ENCODE measurements at places on chromosomes 3 and 15.

GRCh38 chr3:17231537-17232261 is 346.9 kb downstream of the PLCL2 start:
- DNase-seq, result no peak

- DNase-seq, result no peak
Measured at GRCh38 chr3:59126446-59126845, 76.6 kb upstream of the CFAP20DC start.

- no peak for DNase-seq
Measured at GRCh38 chr3:58608648-58609047, 31.5 kb upstream of the FAM107A start.

- no peak for DNase-seq
Measured at GRCh38 chr3:71244153-71244825, 339.2 kb downstream of the FOXP1 start.

GRCh38 chr15:92801774-92802464 is 98.2 kb upstream of the CHD2 start:
- DNase-seq, result no peak

GRCh38 chr15:52220251-52220650 is 29.1 kb upstream of the GNB5 start:
- no peak for DNase-seq

DNA sequence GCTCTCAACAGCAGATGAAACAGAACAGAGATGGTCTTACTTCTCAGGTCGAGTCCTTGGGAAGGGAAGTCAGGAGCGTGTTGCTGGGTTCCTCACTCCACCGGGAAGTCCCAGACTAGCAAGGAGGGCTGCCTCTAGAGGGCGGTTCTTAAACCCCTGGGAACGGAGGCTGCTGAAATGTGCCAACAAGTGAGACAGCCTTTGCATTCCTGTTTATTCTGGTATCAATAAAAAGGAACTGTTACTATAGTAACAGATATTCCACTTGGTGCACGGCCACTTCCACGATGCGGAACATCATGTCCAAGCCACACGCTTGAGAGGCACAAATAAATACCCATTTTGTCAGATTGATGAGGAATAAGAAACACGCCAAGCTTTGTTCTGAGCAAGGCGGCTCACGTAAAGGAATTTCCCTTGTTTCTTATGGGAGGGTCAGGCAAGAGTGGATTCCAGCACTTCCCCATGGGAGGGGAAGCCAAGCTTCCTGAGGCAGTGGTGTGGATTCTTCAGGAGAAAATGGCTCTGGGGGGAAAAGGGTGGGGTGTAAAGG is at the start of gene FAM107A:
Gene FAM107A, minus strand, starts transcription at position 123 of the 553 bp plus-strand sequence. CDS start 7,531 bp downstream, outside the sequence.
- no peak for DNase-seq

GRCh38 chr3:30538791-30539190 is 67.6 kb upstream of the TGFBR2 start:
- no peak for DNase-seq

DNA sequence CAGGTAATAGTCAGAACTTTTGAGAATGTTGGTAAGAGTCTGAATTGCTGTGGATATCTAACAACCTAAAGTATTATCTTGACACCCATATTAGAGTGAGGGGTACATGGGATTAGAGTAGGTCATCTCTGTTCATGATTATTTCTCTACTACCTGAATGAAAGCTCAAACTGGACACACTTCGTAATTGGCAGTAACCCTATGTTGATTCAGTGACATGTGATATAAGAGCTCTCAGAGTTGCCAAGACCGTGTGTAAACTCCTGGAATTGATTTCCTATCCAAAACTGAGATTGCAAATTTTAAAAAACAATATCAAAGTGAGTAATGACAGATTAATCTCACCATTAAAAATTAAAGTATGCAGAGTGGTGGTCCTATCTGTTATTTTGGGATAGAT is 214.8 kb upstream of the ARHGEF26 start:
- no peak for DNase-seq

DNA sequence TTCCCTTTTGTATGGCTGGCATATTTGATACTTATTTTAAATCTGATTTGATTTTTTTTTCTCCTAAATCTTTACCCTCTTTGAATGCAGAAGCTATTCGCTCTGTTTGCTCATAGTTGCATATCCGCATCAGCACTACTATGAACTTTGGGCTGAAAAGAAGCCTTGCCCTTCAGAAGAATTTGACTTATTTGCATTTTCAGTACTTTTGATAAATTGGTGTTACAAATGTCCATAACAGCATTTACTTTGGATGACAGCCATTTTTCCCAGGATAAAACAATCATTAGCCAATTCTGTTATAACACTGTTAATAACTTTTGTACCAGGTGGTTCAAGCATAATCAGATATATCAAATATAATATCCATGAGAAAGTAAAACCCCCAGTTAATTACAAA is 129.5 kb downstream of the PLCL2 start:
- no peak for DNase-seq

GRCh38 chr3:117531078-117531767 is 821.6 kb downstream of the TUSC7 start:
- DNase-seq, result no peak

DNA sequence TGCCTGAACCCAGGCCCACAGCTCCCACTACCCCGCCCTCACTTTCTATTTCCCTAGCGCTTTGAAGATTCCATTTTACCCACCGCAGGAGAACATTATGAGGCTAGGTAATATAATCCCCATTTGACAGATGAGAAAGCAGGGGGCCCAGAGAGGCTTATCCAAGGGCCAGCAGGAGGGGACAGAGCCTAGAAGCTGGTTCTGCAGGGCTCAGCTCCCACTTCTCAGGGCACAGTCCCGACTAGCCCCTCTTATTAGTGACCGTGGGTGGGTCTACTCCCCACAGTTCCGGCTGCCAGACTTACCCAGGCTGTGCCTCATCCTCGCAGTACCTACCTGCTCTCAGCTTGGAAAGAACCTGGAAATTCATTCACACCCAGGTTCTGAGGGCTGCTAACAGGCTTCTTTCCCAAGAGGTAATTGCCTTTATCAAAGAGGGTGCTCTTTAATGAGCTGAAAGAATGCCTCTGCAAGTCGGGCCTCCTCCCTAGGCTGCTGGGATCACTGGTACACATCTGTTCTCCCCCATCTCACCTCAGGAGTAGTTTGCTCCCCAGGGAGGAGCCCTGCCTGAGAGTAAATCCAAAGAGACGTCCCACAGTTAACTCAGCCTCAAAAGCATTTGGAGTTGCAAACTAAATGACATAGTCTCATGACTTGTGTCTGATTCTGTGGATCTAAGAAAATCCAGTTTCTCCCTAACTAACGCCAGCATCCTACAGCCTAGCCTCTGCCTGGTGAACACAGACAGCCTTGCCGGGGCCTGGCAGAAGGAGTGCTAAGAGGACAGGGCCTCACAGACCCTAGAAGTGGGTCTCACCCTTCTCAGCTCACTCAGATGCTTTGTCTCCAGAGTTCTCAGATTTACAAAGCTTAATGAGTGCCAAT is 125.0 kb downstream of the CHSY1 start:
- DNase-seq, result no peak

- DNase-seq, result no peak
Measured at GRCh38 chr3:124985349-124985748, 50.8 kb upstream of the MUC13 start.

DNA sequence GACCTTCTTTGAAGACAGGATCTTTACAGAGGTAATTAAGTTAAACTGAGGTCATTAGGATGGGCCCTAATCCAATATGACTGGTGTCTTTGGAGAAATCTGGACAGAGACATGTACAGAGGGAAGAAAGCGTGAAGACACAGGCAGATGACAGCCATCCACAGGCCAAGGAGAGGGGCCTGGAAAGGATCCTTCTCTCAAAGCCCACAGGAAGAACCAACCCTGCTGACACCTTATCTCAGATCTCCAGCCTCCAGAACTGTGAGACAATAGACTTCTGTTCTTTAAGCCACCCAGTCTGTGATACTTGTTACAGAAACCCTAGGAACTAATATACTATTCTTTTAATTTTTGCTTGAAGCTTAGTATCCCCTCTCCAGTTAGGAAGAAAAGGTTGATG is 74.2 kb downstream of the WDR76 start:
- no peak for DNase-seq

GRCh38 chr3:8574040-8574669 is 70.4 kb downstream of the SSUH2 start:
- DNase-seq, result no peak

- no peak for DNase-seq
Measured at GRCh38 chr15:57217778-57218598, 158.3 kb upstream of the CGNL1 start.

DNA sequence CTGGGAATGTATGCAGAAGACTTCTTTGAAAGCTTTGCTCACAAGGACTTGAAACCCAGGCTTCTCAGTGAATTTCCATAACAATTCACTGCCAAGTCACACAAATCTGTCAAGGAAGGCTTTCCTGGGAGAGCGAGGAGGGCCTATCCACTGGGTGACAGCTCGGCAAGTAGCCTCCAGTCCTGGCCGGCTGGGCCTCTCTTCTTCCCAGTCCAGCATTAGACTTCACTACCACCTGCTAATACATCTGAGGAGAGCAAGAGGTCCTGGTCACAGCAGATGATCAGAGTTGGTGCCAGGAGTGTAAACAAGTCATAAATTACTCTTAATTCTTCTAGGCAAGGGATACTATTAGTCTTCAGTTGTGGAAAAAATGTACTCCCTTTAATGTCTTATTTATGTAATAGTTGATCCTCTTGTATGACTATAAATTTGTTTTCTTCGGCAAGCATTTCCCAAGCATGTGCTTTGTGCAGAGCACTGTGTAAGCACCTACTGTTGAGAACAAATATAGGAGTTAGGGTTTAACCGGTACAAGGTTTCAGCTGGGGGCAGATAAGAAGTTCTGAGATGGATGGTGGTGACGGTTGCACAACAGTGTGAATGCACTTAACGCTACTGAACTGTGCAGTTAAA is 162.9 kb downstream of the VGLL4 start:
- no peak for DNase-seq

- no peak for DNase-seq
Measured at GRCh38 chr15:69991551-69991980, 106.2 kb downstream of the TLE3 start.

GRCh38 chr15:70852501-70853317 is 1.2 kb downstream of the LARP6 start:
- DNase-seq, result no peak

DNA sequence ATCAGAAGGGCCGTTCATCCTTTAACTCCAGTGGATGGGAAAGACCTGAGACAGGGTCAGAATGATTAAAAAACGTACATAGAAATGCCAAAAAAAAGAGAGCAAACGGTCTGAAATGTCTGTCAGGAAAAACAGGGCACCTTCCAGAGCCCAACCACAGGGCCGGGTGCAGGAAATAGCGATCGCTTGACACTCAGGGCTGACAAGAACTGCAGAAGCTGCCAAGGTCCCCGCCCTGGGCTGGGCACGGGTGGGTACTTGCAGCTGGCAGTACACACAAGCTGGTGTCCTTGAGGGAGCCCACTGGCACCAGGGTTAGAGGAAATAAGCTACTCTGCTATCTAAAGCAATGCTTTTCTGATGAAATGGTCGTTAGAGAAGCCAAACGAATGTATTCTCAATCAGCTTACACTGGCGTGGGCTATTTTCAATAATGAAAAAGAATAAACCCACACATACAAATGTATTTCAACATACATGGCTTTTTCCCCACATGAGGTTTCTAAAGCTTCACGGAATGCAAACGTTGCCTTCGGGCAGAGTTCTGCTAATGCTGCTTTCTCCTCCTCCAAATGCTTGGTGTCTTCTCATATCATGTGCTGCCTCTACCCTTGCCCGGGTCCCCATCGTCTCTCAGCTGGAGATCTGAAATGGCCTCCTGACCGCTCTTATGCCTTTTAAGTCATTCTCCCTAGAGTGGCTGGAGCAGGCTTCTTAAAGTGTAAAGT is 15.6 kb downstream of the FRMD4B start:
- no peak for DNase-seq

- peak; percentile 54 for DNase-seq
Measured at GRCh38 chr3:186909078-186909853, 21.1 kb upstream of the ST6GAL1 start.

DNA sequence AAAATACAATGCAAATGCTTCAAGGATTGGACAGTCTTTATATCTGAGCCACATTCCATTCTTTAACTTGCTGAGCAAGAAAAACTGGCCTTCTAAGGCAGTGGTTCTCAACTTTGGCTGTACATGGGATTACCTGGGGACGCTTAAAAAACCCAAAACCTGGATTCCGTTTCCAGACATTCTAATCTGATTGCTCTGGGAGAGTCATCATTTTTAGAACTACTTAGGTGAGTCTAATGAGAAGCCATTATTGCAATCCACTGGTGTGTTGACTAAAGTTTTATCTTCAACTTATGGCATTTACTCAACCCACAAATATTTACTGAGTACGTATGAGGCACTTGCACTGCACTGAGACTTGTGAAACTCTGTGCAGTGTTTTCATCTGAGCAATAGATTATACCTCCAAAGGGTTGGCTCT is 195.7 kb upstream of the ATP11B start:
- DNase-seq, result no peak

- no peak for DNase-seq
Measured at GRCh38 chr3:138806376-138807080, 28.2 kb downstream of the PIK3CB start.

- DNase-seq, result no peak
Measured at GRCh38 chr15:32943711-32944110, 225.9 kb downstream of the GREM1 start.

- no peak for DNase-seq
Measured at GRCh38 chr3:40022297-40022827, 213.0 kb downstream of the MYRIP start.

DNA sequence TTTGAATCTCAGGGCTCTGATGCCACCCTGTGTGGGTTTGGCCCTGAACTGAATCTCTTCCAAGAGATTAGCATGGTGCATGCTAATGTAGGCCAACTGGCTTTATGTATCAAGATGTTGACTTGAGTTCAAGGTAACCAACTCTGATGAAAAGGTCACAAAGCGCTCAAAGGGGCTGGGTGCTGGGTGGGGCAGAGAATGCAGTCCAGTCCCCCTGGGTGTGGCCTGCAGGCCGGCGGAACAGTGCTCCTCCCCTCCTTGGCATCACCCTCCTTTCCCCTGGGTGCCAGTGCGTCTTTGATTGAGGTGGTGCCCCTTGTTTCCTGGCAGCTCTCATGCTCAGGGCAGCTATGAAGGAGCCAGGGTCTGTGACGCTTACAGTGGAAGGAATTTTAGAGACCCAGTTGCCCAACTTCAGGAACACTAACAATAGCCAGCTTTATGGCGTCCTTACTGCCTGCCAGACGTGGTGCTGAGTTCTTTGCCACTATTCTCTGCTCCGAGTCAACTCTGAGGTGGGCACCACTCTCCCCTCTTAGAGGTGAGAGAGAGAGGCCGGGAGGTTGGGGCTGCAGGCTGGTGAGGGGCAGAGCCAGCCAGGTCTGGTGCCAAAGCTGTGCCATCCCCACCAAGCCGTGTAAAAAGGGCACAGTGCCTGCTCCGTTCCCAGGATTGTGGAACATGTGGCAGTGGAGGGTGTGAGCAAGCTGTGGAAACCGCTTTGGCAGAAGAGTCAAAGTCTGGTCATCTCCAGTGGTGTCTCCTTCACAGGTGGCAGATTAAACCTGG is 9.8 kb downstream of the SYNM start:
- no peak for DNase-seq

- no peak for DNase-seq
Measured at GRCh38 chr3:45321607-45322391, 66.6 kb upstream of the LARS2 start.

- no peak for DNase-seq
Measured at GRCh38 chr3:195421400-195421799, 21.4 kb downstream of the ACAP2 start.

Data from T follicular helper cell (primary cell).